Fibroblast of skin of scalp (primary cell): ENCODE measurements at places on chromosomes 3 and 15.

DNA sequence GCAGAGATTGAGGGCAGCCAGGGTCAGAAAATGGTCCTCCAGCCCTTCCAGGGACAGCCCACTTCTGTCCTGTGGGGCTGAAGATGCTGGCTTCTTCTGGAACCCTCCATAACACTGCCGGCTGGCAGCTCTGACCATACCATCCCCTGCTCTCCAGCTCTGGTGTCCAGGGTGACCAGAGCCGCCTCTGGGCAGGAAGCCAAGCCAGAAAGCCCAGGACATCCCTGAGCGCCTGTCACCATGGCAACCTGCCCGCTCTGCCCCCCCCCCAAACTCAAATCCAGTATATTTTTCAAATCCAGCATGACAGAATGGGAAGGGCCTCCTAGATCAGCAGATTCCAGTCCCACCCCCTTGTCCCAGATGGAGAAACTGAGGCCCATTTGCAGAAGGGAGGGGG, 420 bp upstream of the TMIE start:
- DNase-seq, result no peak

DNA sequence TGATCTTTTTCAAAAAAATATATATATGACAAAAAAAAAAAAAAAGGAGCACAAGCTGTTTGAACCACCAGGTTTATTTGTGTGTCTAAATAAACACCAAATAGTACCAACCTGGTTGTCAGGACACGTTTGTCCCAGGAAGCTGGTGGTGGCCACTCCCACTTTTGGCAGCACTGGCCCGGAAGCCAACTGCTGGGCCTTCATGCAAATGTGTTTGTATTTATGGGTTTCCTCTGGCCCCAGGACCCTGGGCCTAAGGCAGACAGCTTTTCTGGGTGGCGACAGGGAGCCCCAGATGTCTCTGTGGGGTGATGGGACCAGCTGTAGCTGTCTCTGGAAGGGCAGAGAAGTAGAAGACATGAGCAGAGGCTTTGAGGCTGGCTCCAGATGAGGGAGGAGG, 31.6 kb downstream of the PRKCD start:
- DNase-seq, result no peak

DNA sequence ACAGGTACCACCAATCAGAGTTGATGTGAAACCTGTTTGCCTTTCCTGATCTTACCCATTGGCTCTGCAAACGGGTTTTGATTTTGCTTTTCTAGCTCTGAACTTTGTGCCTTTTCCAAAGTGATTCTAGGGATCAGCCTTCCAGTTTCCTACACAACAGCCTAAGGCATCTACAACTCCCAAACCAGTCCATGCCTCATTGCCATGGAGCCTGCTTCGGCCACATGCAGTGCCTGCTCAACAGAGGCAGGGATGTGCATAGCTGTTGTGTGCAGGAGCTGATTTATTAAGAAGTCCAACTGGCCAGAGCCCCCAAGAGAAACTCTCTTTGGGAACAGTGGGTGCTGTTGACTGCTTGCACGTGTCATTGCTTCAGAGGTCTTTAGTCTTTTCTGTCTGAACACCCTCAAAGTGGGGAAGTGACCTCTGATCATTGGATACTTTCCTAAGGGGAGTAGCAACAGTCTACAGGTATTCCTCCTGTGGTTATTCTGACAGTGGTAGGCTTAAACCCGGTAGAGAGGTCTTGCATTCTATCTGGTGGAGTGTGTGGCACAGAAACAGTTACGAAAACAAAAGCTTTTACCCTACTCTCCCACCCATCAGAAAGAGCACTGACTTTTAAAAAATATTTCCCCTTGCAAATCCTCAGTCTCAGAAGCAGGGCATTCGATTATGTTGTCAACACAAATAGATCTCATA, 36.6 kb upstream of the THSD4 start:
- DNase-seq, result no peak

- DNase-seq, result no peak
Measured at GRCh38 chr15:86691091-86691663, 611.5 kb downstream of the AGBL1 start.

DNA sequence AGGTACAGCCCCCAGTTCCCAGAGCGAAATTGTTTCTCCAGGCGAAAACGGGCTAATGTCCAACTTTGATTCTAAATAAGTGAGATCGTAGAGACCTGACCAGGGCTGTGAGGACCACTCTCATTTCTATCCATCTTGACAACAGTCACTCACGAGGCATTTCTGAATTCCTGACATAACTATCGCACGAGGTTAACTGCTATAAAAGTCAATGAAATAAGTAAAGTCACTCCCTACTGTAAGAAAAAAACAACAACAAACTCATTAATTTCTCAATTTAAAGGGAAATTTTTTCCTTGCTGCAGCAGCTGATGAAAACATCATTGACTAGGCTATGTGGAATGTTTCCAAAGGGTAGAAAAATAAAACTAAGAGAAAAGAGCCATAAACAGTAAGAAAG, 69.1 kb downstream of the GREM1 start:
- peak; percentile 56 for DNase-seq
